Putamen (tissue), 1 donor: ENCODE measurements at places on chromosomes 6 and 20.

- DNase-seq, result no peak
Measured at GRCh38 chr6:112466373-112467151, 119.4 kb downstream of the RFPL4B start.

DNA sequence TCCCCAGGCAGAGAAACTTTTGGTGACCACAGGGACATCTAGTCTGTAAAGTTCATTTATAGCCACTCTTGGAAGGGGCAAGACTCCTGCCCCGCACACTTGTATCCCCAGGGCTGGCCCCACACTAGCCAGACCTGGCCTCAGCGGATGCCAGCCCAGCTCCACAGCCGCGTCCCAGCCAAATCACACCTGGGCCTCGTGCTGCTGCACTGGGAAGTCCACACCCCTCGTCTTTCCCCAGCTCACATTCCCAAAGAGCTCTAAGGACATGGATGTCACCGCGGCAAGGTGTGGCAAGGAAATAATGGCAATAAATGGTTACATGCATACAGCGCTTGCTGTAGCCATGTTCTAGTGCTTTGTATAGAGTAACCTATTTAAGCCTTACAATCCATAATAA, 8.6 kb downstream of the IP6K3 start:
- no peak for DNase-seq

GRCh38 chr6:3193102-3193849, 34.2 kb downstream of the TUBB2B start:
- DNase-seq, result no peak

GRCh38 chr6:117558818-117559217, 43.5 kb downstream of the GOPC start:
- no peak for DNase-seq

- no peak for DNase-seq
Measured at GRCh38 chr20:19715986-19716385, 42.1 kb upstream of the RIN2 start.

- DNase-seq, result no peak
Measured at GRCh38 chr6:19470333-19470732, 366.8 kb upstream of the ID4 start.

GRCh38 chr6:50829898-50830444, 11.3 kb downstream of the TFAP2B start:
- no peak for DNase-seq

GRCh38 chr6:74259981-74260380, 564.0 kb downstream of the CD109 start:
- DNase-seq, result no peak

DNA sequence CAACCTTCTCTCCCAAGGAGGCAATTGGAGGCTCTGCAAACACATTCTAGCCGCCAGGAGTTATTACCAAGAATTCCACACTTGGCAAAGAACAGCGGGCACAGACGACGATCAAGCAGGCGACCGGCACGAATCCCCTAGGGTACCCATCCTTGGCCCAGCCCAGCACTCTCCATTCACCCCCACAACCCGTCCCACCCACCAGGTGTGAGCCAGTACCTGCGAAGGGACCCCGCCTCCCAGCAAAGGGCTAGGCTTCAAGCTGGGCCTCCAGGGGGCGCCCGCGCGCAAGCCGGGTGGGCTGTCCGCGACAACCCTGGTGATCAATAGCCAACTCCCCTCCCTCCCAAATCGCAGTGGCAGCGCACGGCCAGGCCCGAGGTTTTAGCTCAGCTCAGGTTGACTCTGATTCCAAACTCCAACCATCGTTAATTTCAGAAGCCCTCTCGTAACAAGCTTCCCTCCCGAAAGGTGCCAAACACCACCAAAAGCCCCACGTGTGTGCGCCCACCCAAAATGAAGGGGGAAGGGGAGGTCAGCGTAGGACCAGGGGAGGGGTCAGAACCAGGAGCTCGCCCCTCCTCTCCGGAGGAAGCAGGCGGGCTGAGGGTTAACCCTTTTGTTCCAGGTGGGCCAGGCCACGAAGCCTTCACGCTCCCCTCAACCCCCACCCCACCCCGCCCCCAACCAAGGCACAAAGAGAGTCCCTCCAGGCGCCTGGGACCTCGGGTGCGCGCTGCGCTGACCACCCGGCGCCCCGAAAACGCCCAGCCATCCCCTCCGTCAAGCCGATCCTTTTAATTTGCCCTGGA, 2.1 kb downstream of the SALL4 start:
- peak; percentile 18 for DNase-seq

- DNase-seq, result no peak
Measured at GRCh38 chr6:12582421-12583110, 134.0 kb upstream of the PHACTR1 start.

DNA sequence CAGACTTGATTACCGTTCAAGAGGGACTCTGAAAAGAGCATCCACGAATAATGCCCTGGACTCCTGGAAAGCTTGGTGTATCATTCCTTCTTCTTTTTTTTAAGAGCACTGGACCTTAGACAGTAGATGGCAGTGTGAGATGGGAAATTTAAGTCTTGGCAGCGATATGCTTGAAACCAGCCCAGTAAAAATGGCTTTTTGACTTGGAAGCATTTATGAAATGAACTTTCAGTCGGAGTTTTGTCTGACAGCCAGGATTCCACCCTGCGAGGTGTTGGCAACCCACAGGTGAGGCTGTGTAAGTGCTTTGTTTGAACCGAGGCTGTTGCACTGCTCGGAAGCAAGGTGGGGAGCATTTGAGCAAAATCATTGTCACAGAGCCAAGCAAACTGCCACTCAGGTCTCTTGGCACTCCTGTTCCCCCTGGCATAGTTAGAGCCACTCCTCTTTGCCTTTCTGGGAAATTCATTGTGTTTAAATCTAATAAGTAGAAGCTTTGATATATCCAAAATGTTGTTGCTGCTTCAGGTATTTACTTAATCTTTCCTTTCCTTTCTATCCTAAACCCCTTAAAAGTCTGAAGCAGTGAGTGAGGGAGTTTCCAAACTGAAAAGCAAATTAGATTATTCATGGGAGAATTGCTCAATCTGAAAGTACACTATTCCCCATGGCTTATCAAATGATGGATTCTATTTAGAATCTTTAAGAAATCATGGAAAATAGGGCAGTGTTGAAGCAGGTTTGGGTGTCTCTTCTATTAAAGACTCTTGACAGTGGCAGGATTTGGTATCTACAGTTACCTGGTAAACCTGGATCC, 272.8 kb upstream of the SLC35B3 start:
- DNase-seq, result peak; percentile 7

GRCh38 chr6:29584821-29585220, at the start of gene OR2H2:
OR2H2 (plus strand) TSS chr6:29585121; CDS start chr6:29587945, 2,824 bp downstream.
- no peak for DNase-seq
